ENCODE measurements at places on chromosomes 4 and X.

GRCh38 chr4:88467392-88467791 is 10.5 kb downstream of the HERC5 start:
- no peak for DNase-seq

DNA sequence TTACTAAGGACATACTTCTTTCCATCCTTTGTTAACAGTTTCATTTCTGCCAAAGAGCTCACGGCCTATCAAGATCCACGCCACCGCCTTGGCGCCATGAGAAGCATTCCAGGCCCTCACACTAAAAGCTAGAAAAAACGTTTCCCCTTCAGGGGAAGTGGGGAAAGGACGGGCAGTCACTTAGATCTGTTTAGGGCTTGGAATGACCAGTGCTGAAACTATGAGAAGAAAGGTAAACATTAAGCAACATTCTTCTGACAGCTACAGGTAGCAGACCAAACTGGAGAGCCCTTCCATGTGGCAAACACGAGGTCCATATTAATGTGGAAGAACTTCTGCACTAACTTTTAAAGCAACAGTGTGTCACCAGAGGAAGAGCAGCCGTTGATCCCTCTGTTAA is 146.7 kb downstream of the SH3KBP1 start:
- no peak for DNase-seq

DNA sequence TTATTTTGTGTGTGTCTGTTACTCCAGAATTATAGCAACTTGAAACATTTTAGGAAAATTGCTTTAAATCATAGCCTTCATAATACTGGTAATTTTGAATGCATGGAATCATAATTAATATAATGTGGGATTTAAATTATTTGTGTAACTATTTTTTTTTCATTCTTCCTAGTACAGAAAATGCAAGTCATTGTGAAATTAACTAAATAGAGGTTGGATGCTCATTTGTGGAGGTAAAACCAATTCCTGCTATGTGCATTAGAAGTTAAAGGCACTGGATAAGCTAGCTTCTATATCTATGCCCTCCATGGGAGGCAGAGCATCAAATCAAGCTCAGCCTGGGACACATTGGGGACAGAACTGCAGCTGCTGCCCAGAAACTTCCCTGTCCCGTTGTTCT is 1048.5 kb upstream of the PABPC4L start:
- no peak for DNase-seq

GRCh38 chrX:23911126-23911835 is 3.5 kb downstream of the CXorf58 start:
- DNase-seq, result no peak

GRCh38 chr4:166435449-166435848 is 562.4 kb downstream of the TLL1 start:
- no peak for DNase-seq

DNA sequence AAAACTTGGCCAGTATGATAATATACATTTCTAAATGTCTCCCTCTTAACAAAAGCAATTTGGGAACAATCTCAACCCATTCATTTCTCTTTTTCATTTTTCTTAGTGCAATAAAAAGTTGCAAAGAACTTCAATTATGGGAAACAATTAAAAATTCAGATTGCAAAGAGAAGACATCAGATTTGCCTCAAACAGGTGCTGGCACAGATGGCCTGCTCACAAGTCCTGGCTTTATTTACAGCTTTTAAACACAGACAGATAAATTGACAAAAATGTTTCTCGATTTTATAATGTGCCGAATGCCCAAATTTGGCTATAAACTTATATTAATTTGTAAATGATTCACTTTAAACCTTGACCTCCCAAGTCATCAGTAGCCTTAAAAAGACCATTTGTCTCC is 28.7 kb downstream of the SLC4A4 start:
- DNase-seq, result no peak

DNA sequence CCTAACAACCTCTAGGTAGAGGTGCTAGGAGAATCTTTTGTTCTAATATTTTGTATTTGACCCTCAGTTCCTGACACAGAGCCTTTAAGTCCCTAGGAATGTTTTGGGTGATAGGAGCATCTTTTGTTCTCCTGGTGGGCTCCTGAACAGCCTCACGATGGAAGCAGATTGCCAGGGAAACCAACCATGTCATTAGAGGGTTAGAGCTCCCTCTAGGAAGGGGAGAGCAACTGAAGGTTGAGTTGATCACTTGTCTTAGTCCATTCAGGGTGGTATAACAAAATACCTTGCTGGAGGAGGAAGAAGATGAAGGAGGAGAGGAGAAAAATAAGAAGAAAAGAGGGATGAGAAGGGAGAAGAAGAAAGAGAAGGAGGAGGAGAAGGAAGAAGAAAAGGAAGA is 9.2 kb downstream of the VCX start:
- no peak for DNase-seq

DNA sequence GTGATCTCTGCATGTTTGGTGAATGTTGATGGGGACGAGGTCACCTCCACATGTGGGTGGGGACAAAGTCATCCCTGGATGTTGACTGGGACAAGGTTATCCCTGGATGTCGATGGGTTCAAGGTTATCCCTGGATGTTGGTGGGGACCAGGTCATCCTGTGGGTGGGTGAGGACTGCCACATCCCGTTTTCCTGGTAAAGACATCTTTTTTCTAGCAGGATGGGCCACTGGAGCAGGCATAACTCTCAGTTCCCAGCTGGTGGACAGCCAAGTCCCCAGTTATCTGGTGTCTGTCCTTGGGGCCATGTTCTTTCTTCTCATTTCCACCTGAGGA is 28.3 kb upstream of the PLCXD1 start:
- no peak for DNase-seq

- DNase-seq, result no peak
Observed at GRCh38 chrX:108362026-108362425, 76.2 kb downstream of the COL4A6 start.

DNA sequence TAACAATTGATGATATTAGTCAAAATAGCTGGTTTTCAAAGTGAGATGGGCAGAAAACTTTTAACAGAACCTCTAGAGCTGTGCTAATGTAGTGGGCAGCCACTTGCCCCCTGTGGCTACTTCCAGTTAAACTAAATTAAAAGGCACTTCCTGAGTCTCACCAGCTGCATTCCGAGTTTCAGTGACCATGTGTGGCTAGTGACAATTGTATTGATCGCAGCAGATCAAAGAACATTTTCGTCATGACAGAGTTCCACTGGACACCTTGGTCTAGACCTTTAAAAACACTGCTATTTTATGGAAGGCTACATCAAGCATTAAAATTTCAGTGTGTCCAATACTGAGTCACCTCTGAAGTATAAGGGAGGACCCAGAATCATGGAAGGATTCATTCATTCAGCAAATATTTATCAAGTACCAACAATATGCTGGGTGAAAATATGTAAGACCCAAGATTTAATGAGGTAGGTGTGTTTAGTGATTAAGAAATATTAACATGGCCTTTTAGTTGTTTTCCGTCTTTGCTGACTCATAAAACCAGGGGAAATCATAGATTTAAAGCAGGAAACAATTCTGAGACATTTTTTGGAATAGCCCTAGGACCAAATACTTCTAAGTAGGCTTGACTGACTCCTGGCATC is 5.1 kb upstream of the FAT1 start:
- DNase-seq, result no peak

GRCh38 chr4:59412739-59413138 is 1787.4 kb upstream of the ADGRL3 start:
- no peak for DNase-seq

- no peak for DNase-seq
Observed at GRCh38 chrX:96464880-96465558, 219.6 kb upstream of the DIAPH2 start.

DNA sequence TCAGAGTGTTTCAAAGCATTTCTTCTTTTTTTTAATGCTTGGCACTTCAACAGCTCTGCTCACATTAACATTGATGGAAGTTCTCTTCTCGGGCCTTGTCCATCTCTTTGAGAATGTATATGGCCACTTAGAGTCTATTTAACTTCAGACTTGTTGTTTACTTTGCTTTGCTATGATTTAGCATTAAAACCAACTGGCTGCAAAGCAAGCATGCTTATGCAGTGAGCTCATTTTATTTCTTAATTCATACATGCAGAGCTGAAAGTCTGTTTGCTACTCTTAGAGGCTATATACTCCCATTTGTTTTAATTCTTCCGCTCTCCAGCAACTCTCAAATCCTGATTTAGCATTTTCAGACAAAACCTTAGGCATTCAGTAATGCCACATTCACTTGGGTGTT is 107.6 kb upstream of the PACRGL start:
- DNase-seq, result no peak

DNA sequence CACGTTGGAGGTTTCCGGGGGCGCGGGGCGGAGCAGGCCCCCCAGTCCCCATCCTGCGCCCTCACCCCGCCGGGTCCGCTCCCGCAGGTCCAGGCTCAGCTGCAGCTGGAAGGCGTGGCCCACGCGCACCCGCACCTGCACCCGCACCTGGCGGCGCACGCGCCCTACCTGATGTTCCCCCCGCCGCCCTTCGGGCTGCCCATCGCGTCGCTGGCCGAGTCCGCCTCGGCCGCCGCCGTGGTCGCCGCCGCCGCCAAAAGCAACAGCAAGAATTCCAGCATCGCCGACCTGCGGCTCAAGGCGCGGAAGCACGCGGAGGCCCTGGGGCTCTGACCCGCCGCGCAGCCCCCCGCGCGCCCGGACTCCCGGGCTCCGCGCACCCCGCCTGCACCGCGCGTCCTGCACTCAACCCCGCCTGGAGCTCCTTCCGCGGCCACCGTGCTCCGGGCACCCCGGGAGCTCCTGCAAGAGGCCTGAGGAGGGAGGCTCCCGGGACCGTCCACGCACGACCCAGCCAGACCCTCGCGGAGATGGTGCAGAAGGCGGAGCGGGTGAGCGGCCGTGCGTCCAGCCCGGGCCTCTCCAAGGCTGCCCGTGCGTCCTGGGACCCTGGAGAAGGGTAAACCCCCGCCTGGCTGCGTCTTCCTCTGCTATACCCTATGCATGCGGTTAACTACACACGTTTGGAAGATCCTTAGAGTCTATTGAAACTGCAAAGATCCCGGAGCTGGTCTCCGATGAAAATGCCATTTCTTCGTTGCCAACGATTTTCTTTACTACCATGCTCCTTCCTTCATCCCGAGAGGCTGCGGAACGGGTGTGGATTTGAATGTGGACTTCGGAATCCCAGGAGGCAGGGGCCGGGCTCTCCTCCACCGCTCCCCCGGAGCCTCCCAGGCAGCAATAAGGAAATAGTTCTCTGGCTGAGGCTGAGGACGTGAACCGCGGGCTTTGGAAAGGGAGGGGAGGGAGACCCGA is 14.0 kb downstream of the SHOX start:
- DNase-seq, result no peak

GRCh38 chr4:73007526-73008100 is 61.9 kb downstream of the COX18 start:
- DNase-seq, result no peak

- DNase-seq, result no peak
Observed at GRCh38 chr4:154184238-154184637, 307.4 kb downstream of the DCHS2 start.

DNA sequence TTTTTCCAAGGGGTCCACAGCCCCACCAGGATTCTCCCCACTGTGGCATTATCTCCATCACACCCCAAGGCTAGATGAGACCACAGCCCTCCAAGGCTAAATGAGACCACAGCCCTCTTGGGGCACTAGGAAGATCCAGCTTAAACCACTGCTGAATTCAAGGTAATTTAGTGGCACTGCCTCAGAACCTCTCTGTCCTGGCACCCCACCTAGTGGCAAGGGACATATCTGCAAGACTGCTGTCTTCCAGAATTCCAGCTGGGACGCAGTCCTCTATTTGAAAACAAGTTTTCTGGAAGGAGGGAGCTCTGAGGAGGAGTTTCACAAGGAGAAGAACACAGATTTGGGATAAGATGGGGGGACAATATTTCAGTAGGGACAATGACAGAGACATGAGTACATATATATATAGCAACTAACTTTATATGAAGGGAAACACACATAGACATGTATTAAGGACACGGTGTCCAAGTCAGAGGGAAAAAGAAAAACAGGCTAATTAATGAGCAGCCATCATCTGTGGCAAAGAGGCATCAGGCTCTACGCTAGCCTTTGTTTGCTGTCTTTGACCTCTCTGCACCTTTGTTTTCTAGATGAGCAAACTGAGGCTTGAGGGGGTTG is 9.3 kb downstream of the CETN2 start:
- no peak for DNase-seq

- DNase-seq, result no peak
Observed at GRCh38 chr4:1205586-1206298, 33.4 kb upstream of the SPON2 start.

- DNase-seq, result no peak
Observed at GRCh38 chr4:153014460-153014859, 78.3 kb downstream of the FHDC1 start.
